ENCODE measurements at places on chromosomes 2 and 18. TPM values are rescaled to one million over a fixed set of nuclear protein-coding genes. Genes with fewer than 3 reads are reported as not detected.
A peak's percentile ranks its signal among the peaks of the same experiment; 100 is the strongest.

- H3K4me1 ChIP-seq: no peaks in the 10 kb centered on the region
- H3K4me3 ChIP-seq: no peak overlapping the region
- H3K36me3 ChIP-seq: no peaks in the 10 kb centered on the region
- H3K27ac ChIP-seq: no peak overlapping the region
- no peak for DNase-seq
- H3K27me3 ChIP-seq: no peaks in the 10 kb centered on the region
Observed at GRCh38 chr18:54830260-54830659, 2.0 kb downstream of the RAB27B start.

GRCh38 chr2:65974067-65974723 is 460.7 kb upstream of the MEIS1 start:
- no peaks in the 10 kb centered on the region for H3K4me1 ChIP-seq
- H3K4me3 ChIP-seq: no peak overlapping the region
- H3K36me3 ChIP-seq: no peaks in the 10 kb centered on the region
- H3K27me3 ChIP-seq: no peaks in the 10 kb centered on the region
- no peak overlapping the region for H3K27ac ChIP-seq
- no peak for DNase-seq

DNA sequence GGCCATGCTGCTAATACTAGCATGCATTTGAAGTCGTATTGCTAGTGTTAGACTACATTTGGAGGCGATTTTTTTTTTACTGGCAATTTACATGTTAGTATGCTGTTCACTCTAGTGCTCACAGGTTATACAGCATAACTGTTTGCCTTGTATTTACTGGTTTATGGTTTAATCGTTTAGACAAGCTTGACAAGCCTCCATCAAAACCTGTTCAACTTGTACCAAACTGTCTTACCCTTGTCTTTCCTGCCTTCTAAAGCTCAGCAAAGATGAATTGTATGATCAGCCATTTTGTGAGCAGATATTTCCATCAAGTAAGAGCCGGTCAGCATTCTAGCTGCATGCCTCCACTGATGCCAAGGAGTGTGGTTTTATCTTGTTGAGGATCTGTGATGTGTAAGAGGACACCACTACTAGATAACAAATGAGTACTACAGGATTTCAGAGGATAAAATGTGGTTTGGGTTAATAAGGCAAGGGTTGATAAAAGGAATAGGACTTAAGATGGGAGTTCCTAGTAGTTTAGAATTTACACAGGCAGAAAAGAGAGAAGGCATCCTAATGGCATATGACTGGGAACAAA is 68.4 kb upstream of the ITM2C start:
- DNase-seq: no peak
- peak overlapping the region; percentile 80 for H3K27ac ChIP-seq
- H3K4me1 ChIP-seq: peaks cover 63% of the 10 kb centered on the region
- peaks cover 58% of the 10 kb centered on the region for H3K36me3 ChIP-seq

GRCh38 chr2:215505044-215505786 is 69.3 kb upstream of the FN1 start:
- no peak overlapping the region for H3K4me3 ChIP-seq
- H3K36me3 ChIP-seq: no peaks in the 10 kb centered on the region
- DNase-seq: no peak
- H3K27me3 ChIP-seq: no peaks in the 10 kb centered on the region
- no peak overlapping the region for H3K27ac ChIP-seq
- H3K4me1 ChIP-seq: no peaks in the 10 kb centered on the region

DNA sequence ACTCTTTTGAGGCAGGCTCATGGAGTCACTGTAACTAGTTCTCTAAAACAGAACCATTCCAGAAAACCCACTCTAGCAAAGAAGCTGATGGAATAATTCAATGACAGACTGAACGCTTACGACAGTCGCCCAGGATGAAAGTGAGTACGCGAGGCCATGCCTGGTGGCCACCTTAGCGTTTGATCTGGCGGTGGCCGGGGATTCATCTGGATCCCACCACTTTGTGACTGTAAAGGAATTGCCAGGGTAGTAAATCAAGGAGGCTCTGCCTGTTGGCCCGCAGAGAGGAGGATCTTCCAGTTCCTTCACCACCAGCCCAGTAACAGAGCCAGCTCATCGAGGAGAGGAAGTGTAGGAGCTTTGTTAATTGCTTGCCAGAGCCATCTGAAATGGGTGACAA is 34.6 kb downstream of the GREB1 start:
- no peaks in the 10 kb centered on the region for H3K27me3 ChIP-seq
- no peaks in the 10 kb centered on the region for H3K36me3 ChIP-seq
- H3K4me3 ChIP-seq: no peak overlapping the region
- DNase-seq: no peak
- H3K27ac ChIP-seq: no peak overlapping the region

- DNase-seq: no peak
- peaks cover 16% of the 10 kb centered on the region for H3K4me1 ChIP-seq
- no peak overlapping the region for H3K27ac ChIP-seq
- no peaks in the 10 kb centered on the region for H3K36me3 ChIP-seq
- no peak overlapping the region for H3K4me3 ChIP-seq
Observed at GRCh38 chr2:31230751-31231150, 3.2 kb upstream of the EHD3 start.

DNA sequence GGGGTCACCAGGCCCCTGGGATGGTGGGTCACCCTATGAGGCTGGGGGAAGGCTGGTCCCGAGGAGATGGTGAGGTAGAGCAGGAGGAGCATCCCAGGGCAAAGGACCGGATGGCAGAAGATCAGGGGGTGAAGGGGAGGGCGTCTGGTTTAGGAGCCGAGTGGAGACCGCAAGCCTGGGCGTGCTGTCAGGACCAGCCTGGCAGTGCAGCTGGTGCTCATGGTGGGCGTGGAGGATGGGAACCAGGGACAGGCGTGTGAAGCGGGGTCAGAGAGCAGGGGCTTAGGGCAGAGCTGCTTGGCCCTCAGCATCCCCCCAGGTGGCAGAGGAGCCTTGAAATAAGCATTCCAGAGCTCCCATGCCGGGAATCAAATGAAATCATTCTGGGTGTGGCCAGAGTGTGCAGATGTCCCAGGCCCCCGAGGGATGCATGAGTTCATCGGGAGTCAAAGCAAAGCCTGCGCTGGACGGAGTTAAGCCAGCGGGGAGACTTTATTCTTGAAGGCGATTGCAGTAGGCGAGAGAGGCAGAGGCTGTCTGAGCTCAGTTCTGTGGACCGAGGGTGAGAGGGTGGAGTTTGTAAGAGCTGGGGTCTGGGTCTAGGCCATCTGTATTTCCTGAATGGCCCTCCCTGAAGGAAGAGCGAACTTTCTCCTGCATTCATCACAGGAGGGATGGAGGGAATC is 33.1 kb upstream of the MBP start:
- H3K4me3 ChIP-seq: no peak overlapping the region
- no peaks in the 10 kb centered on the region for H3K36me3 ChIP-seq
- no peaks in the 10 kb centered on the region for H3K4me1 ChIP-seq
- no peaks in the 10 kb centered on the region for H3K27me3 ChIP-seq
- no peak overlapping the region for H3K27ac ChIP-seq
- peak; percentile 91 for DNase-seq

DNA sequence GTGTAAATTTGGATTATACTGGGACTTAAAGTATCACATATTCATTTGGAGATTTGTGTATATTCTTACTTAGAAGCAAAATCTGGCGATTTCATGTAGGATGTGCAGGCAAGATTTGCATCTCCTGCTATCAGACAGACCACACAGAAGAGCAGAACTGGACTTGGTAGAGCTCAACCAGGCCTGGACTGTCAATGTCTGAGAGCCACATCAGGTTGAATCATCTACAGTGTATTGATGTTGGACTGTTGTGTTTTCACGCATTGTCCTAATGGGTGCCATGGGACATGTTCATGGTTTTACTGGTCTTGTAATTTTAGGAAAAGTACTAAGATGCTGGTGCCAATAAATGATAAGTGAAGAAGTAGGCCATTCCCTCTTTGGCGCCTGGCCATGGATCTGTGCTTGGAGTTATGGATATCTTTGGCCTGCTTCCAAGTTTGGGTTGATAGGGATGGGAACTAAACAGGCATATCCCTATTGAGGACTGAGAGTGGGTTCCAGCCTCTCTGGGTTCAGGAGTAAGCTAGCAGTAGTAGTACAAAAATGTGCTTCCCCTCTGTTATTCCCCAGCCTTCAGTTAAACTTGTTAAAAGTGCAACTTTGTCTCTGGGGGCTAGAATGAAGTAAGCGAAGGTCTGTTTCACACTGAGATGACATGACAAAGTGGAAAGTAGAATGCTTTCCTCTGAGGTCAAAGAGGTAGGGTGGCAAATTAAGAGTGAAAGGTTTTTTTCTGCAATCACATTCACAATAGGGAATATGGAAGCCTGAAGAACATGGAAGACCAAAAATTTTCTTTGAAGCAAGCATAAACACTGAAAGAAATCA is 49.2 kb upstream of the NEMP2 start:
- no peaks in the 10 kb centered on the region for H3K36me3 ChIP-seq
- no peak overlapping the region for H3K4me3 ChIP-seq
- no peaks in the 10 kb centered on the region for H3K27me3 ChIP-seq
- H3K4me1 ChIP-seq: no peaks in the 10 kb centered on the region

GRCh38 chr2:173159791-173160463 is 84.3 kb downstream of the MAP3K20 start:
- H3K36me3 ChIP-seq: no peaks in the 10 kb centered on the region
- peak; percentile 94 for DNase-seq
- peak overlapping the region; percentile 83 for H3K27ac ChIP-seq
- no peaks in the 10 kb centered on the region for H3K27me3 ChIP-seq

DNA sequence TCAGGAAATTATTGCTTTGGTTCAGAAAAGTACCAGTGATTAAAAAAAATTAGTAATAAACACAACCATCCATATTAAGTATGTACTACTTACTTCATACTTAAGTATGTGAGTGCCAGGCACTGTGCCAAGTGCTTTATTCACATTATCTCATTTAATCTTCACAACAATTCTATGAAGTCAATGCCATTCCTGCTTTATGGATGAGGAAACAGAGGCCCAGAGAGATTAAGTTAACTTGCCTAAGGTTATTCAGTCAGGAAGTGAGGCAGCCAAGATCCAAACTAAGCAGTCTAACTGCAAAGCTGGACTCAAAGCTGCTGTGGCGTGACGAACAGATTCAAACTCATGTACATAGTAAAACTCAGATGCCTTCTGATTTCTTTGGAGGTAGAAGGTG is 22.3 kb downstream of the DTNB start:
- H3K36me3 ChIP-seq: no peaks in the 10 kb centered on the region
- no peak overlapping the region for H3K27ac ChIP-seq
- DNase-seq: no peak
- no peak overlapping the region for H3K4me3 ChIP-seq
- H3K27me3 ChIP-seq: no peaks in the 10 kb centered on the region

DNA sequence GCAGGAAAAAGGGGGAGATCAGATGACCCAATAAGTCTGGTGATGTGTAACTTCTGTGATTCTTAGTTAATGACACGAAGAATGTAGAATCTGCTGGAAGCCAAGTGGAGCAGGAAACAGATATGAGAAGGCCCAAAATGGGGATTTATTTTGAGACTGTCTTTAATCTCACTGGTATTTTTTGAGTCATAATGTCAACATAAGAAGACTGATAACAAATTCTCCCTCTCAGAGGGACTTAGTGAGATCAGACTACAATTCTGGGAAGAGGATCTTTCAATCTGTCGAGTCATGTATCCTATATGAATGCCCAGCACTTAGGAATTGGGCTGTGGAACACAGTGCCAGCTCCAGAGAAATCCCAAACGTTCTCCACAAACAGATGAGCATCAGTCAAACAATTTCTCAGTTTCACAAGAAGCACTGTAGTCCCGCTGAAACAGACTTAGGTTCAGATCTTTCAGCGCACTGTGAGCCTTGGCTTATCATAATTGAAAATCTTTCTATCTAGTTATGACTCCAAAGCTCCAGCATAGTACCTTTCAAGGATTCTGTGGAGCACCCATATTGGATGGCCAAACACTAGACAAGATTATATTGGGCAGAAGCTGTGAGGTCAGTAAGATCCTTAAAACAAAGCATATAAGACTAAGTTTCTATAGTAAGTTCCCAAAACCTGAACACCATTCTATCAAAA is 738.2 kb downstream of the LRP1B start:
- no peak overlapping the region for H3K27ac ChIP-seq
- H3K4me1 ChIP-seq: no peaks in the 10 kb centered on the region
- no peak overlapping the region for H3K4me3 ChIP-seq
- H3K36me3 ChIP-seq: no peaks in the 10 kb centered on the region
- DNase-seq: no peak
- no peaks in the 10 kb centered on the region for H3K27me3 ChIP-seq

- no peak overlapping the region for H3K4me3 ChIP-seq
- H3K27ac ChIP-seq: no peak overlapping the region
- no peaks in the 10 kb centered on the region for H3K4me1 ChIP-seq
- H3K27me3 ChIP-seq: no peaks in the 10 kb centered on the region
Observed at GRCh38 chr2:162053066-162053807, 20.8 kb downstream of the DPP4 start.

The NIFK gene
- total RNA-seq: 46.5 TPM

The KCNJ3 gene
- total RNA-seq: 0.54 TPM

The CERS6 gene
- 18.1 TPM for total RNA-seq

The CXCR1 gene
- total RNA-seq: 0.28 TPM

The EPB41L3 gene
- 6.5 TPM for total RNA-seq

The FOXI3 gene
- total RNA-seq: not detected

All from psoas muscle (tissue), 8 donors.